Nephron progenitor cell (in vitro differentiated cells): ENCODE measurements at places on chromosomes 2 and 18.
A peak's percentile ranks its signal among the peaks of the same experiment; 100 is the strongest.

DNA sequence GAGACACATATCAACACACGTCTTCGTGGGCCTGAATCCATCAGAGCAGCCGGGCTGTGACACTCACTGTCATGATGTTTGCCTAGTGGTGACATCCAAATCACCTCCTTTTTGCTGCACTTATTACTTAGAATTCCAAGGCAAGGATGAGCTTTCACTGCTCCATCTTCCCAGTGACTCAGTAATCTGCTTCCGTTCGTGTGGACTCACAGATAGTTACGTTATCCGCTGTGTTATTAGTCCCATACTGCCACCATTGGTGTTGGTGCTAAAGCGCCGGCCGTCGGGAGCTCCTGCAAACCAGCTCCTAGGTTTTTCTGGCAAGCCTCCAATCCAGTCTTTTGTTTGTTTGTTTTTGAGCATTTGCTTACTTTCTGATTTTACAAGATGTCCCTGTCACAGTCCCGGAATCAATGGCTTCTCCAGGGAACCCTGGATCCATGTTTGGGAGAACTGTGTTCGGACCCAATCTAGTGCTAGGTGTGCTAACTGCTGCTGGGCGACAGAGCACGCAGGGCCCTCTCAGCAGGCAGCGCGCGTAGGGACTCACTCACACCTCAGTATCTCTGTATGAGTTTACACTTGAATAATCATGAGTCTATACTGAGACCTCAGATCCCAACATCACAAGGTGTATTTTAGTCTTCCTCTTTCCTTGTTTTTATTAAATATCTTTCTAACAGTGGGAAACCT lies 42.6 kb downstream of the HDAC4 start:
- no peak for DNase-seq

DNA sequence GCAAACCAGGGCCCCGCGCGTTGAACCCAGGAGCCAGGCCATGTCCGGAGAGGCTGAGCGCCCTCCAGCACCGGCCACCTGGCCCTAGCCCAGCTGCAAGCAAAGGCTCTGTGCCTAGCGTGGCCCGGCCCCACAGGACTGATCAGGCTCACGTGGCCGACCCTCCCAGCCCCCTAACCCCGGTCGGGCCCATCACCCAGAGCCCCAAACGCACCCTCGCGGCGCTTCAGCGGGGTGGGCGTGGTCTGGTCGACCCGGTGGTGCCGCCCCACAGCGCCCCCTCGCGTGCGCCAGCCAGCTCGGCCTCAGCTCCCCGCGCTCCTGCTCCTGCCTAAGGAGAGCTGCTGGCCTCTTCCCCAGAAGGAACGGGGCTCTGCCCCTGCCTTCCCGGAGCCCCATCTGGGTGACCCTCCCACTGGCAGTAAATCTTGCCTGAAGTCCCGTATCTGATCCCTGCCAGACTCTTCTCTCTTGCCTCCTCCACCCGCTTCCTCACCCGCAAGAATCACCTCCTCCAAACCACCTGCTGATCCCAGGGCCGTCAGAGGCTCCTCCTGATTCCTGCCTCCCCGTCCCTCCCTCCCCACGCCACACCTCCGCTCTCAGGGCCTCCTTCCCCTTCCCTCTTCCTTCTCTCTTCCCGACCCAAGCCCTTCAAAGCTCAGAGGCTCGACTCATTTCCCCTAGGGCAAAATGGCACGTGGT lies 12.3 kb upstream of the TEX51 start:
- DNase-seq = peak; percentile 89

- DNase-seq = no peak
These were observed 1963.3 kb upstream of the PIK3C3 start for GRCh38 chr18:39991696-39992265.

DNA sequence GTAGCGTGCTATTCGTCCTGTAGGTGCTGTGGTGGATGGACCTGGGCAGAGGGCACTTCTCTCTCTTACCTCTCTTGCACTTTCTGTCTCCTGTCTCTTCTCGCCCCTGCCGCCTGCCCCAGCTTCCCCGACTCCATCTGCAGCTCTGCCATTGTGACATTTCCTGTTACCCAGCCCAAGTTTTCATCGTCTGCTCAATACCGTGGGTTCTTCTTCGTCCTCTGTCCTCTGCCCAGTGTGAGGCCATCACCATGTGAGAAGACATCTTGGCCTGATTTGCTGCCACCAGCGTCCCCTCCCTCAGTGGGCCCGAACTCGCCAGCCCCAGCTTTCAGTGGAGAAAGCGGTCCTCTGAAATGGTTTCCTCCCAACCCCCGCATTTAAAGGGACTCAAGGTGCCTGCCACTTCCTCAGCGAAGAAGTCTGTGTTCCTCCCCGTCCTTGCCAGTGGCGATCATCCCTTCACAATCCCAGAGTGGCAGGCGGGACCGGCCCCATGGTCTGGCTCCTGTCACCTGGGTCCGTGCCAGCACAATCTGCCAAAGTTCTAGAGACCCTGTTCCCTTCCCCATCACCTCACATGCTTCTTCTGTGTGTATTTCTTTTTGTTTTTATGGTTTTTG lies 18.0 kb downstream of the TGOLN2 start:
- no peak for DNase-seq

- no peak for DNase-seq
These were observed 15.6 kb upstream of the RMND5A start for GRCh38 chr2:86704459-86704971.

DNA sequence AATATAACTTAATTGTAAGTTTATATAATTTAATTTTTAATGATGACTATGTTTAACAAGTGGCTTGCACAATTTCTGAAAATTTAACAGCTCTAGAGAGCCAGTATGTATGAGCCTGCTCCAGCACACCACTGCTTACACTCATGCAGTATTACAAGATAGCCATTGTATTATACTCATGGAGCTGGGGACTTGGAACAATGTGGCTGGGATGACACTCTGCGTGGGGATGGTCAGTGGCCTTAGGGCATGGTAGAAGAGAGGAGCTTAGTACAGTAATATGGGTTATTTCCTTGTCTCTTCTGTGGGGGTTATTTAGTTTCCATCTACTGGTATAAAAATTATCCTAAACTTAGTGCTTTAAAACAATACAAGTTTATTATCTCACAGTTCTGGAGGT lies 105.1 kb upstream of the STON1 start:
- DNase-seq = no peak

- no peak for DNase-seq
These were observed 225.1 kb upstream of the SALL3 start for GRCh38 chr18:78754311-78755043.

GRCh38 chr2:106961328-106961727 lies 75.4 kb upstream of the ST6GAL2 start:
- no peak for DNase-seq

DNA sequence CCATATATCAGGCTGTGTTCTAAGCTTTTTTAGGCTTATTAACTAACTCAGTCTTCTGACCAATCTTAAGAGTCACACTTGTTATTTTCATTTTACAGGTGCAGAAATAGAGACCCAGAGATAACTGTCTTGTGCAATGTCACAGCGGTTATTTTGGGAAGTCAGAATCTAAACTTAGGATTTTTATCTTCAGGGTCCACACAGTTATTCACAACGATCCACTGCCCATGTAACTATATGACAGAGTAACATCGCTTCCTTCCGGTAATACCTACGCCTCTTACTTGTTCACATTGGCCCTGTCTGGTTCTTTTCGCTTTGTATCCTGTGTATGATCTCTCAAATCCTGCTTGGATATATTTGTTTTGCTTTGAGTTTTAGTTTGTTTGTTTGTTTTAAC lies 631.7 kb downstream of the LRP1B start:
- no peak for DNase-seq

GRCh38 chr2:164890544-164890943 lies 48.9 kb upstream of the COBLL1 start:
- DNase-seq = no peak

- no peak for DNase-seq
These were observed 84.9 kb downstream of the METTL4 start for GRCh38 chr18:2486426-2486825.

GRCh38 chr18:61833387-61833786 lies 59.4 kb downstream of the RNF152 start:
- DNase-seq = no peak

DNA sequence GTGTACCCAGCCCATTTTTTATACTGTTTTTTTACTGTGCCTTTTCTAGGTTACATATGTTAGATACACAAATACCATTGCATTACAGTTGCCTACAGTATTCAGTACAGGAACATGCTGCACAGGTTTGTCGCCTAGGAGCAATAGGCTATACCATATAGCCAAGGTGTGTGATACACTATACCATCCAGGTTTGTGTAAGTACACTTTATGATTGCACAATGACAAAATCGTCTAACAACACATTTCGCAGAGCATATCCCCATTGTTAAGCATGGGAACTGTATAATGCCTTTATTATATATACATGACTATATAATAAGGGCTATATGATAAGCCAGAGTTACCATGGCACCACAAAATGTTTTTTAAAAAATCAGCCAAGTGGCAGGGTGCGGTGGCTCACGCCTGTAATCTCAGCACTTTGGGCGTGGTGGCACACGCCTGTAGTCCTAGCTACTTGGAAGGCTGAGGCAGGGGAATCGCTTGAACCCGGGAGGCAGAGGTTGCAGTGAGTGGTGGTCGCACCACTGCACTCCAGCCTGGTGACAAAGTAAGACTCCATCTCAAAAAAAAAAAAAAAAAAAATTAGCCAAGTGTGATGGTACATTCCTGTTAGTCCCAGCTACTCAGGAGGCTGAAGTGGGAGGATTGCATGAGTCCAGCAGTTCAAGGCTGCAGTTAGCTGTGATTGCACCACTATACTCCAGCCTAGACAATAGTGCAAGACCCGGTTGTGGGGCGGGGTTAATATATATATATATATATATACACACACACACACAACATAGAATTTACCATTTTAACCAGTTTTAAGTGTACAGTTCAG lies 2.8 kb upstream of the CENPA start:
- no peak for DNase-seq

- DNase-seq = no peak
These were observed 1354.5 kb upstream of the ZEB2 start for GRCh38 chr2:145874466-145874865.

DNA sequence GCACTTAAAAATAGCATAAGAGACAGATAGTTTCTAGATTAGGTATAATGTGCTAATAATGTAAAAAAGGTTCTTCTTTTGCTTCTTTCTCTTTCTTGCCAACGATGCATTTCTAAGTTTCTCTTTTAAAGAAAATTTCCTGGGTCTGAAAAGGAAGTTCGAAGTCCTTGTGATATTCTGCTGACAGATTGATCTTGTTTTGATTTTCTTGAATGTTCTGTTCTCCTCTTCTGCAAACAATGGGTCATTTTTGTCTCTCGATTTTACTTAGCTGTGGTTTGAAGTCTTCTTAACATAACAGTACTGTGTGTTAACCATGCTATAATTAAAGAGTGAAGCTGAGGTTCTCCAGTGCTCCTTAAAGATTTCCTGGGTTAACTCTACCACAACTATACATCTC lies 61.1 kb upstream of the ACYP2 start:
- DNase-seq = no peak

DNA sequence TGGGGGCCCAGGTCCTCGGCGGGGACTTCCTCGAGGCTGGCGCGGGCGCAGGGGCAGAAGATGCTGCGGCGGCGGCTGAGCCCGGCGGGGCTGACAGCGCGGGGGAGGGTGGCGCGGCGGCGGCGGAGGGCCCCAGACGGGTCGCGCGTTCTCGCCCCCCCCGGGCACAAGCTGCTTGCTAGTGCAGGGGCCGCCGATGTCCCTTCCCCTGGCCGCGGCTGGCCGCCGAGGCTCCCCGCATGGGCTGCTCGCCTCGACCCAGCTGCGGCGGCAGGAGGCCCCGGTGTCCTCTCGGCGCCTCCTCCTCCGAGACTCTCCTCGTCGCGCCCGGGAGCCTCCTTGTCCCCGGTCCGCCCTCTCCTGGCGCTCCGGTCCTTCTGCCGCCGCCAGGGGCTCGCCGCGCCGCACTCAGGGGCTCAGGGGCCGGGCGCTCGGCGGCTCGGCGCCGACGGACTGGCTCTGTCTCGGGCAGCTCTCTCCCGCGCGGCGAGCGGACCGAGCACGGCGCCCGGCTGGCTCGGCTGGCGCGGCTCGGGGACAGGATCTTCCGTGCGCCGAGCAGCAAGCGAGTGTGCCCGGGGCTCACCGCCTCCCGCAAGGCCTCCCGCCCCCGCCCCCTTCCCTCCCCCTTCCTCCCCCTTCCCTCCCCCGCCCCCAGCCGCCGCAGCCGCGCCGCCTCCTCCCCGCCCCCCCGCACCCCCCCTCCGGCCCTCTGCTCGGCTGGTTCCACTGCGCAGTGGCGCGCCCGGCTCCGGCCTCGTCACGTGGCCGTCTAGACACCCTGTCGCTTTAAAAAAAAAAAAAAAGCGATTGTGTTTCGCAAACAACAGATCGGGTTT lies 902 bp upstream of the SMAD7 start:
- DNase-seq = peak; percentile 78

- DNase-seq = no peak
These were observed 64.0 kb downstream of the MBP start for GRCh38 chr18:77068321-77069312.

DNA sequence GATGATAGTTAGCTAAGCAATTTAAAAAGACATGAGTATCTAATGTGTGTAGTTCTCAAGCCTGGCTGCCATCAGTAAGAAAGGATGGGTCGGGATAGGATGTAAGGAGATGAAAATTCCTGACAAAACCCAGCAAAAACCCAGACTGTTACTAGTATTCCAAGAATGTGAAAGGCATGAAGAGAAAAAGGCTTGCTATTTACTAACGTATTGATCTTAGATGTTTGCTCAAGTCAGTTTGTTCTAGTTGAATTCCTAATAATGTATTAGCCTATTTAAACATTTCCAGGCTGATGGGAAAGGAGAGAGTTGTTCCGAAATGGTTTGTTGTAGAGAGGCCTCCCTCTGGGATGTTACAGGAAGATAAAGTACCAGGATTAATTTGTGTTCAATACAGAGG lies 88.2 kb downstream of the ZNF532 start:
- no peak for DNase-seq

GRCh38 chr2:66443979-66444861 lies 9.3 kb downstream of the MEIS1 start:
- peak; percentile 31 for DNase-seq

DNA sequence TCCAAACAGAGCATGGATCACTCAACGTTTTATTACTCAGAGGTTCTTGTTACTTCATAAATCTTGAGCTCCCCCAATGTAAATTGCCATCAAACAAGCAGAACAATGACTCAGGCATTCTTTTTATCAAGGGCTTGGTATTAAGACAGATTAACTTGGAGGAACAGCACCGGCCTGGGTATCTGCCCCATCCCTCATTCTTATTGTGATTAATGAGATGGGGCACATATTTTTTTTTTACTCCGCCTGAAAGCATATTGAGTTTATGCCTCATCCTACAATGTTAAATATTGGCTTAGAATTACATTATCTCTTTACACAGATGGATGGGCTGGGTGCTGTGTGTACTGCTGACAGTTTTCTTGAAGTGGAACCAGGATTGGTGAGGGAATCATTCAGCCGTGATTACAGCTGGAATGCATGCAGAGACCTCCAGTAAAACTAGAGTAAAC lies 387.3 kb downstream of the CLIP4 start:
- no peak for DNase-seq

- DNase-seq = no peak
These were observed 68.7 kb upstream of the SPRED2 start for GRCh38 chr2:65501074-65501473.
